ENCODE measurements at places on chromosomes 7 and 10.

DNA sequence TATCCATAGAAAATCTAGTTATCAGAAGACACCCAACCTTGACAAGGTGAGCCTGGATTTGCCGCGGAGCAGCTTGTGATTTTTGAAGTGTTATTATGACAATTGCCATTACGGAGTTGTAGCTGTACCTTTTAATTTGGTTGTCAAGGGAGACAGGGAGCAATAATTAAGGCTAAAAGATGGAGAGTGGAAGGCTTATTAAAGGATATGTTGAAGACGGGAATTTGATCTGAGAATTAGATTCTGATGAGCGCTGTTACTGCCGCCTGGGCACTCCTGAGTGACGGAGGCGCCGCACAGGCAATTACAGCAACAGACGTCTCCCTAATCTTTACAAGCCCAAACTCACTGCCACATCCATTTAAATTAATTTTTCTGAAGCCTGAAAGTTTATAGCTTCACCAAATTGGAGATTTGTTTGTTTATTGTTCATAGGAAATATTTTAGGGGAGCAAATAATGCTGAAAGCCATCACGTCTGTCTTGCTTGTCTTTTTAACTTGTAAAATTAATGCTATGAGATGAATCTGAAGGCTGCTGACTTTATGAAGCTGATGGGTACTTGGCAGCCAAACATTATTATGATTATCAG lies 475.0 kb upstream of the ADARB2 start:
- DNase-seq: no peak

DNA sequence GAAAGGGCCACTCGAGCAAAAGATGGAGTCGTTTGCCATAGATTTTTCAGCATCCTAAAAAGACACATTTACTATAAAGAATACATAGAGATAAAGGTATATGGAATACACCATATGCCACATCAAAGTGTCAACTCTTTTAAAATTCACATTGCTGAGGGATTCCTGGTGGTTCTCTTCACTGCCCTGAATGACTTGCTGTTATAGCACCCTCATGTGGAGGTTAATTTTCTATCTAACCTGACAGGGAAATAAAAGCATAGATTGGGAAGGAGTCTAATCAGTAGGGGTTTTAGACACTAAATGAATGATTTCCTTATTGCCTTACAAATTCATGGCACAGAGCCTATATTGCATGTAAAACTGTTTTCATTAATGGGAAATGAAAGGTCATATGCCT lies 25.9 kb downstream of the DNAH11 start:
- DNase-seq: no peak

- no peak for DNase-seq
Measured at GRCh38 chr10:130877126-130877525, 434.4 kb downstream of the TCERG1L start.

DNA sequence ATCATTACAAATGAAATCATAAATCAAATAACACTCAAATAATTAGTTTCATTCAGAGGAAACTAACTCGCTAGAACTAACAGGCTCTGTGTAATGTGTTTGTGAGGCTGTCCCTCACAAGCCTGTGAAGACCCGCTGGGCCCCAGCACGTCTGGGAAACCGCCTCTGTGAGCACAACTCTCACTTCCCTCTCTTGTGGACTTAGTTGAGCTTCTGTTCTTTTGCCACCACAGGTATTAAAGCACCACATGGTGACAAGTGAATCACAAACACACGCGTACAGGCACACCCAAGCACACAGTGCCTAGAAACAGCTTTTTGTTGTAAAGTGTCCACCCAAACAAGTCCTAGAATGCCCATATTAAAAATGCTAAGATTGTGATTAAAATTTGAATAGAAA lies 51.0 kb downstream of the ZNF777 start:
- DNase-seq: no peak

DNA sequence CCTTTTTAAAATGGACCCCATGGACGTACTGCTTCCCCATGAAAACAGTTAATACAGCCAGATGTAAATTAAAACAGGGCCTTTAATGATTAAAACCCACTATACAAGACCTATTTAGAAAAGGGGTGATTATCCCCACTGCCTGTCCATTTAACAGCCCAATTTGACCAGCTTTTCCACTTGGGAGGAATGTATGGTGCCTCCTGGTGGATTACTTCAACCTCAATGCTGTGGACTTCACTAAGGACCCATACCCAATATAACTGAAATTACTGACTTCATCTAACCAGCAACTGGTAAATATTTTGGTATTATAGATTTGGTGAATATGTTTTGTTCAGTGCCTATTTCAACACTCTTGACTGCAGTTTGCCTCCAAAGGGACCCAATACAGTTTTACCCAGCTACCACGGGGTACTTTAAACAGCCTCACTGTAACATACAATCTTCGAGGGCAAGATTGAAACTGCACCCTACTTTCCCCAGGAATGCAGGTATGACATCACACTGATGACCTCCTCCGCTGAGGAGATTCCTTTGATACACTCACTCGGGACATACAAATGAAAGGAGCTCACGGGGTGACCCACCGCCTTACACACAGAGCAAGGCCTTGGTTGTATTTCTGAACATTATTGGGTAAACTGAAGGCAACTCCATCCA lies 192.8 kb downstream of the DNAJC1 start:
- no peak for DNase-seq

DNA sequence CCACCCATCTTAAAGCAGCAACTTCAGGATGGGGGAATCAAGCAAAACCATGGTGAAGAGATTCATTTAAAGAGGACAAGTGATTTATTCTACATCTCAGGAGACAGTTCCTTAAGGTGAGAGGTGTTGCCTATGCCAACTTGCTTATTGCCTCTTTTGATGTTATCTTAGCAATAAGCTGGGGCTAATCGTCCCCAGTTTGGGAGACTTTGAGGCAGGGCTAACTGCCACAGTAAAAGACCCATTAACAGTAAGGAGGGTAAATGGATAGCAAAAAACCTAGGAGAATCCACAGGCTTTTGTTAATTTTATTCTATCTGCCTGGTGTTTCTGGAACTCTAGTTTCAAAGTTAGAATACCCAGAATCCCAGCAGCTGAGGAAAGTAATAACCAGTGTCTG lies 22.1 kb upstream of the HERPUD2 start:
- no peak for DNase-seq

DNA sequence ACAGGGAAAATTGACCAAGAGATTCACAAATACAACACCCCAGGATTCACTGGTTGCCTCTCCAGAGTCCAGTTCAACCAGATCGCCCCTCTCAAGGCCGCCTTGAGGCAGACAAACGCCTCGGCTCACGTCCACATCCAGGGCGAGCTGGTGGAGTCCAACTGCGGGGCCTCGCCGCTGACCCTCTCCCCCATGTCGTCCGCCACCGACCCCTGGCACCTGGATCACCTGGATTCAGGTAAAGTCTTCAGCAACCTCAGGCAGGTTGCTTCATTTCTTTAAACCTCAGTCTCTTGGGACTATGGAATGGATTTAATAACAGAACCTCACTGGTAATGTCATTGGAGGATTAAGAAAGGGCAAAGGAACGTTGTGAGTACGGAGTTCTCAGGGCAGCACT lies 206.9 kb upstream of the C7orf33 start:
- no peak for DNase-seq

DNA sequence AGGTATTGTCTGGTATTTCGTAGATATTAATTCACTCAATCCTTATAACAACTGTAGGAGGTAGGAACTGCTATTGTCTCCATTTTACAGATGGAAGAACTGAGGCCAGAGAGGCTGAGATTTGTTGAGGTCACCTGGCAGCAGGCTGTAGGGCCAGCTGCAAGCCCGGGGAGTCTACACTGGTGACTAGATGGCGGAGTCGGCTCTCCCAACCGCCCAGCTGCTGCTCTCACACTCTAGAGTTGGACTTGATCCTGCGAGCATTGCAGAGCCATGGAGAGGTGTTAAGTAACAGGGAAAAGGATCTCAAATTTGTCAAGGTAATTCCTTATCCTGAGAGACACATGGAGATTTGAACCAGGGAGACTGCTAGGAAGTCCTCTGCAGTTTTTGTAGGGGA lies 124.1 kb downstream of the CAMK1D start:
- no peak for DNase-seq

- DNase-seq: no peak
Measured at GRCh38 chr10:88933564-88933963, 19.0 kb downstream of the ACTA2 start.

DNA sequence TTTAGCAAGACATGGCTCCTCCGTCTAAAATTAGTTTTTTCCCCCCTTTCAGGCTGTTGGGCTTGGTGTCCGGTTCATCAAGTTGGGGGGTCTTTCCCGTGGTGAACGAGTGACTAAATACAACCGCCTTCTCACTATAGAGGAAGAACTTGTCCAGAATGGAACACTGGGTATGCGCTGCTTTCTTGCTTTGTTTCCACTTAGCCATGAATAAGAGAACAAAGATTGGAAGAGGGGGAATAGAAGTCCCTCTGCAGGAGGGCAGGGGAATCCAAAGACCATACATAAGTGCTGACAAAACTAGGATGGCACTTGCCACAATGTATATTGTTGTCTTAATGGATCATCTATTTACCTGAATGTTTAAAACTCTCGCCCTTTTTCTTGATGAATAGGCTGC lies 30.5 kb downstream of the ENO4 start:
- DNase-seq: no peak

- no peak for DNase-seq
Measured at GRCh38 chr10:24437302-24437701, 228.4 kb downstream of the KIAA1217 start.

DNA sequence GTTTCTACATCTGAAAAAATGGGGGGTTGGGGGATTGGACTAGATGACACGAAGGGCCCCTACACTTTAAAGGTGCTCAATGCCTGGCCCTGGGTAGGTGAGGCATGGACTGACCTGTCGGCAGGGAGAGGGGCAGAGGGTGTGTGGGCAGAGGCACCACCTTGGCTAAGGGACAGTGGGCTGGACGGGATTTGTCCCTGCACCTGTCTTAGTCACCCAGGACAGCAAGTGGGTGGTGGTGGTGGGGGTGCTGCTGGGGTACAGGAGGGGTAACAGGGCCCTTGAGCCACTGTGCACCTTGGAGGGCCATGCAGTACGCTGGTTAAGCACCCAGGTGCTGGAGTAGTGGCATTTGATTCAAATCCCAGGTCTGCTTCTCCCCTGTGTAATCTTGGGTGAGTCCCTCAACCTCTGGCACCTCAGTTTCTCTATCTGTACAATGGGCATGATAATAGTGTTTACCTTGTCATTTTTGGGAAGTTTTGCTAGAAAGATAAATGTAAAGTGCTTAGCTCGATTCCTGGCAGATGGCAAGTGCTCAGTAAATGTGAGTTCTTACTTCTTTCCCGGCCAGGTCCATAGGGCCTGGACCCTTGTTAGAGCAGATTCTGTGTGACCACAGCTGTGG lies 18.1 kb upstream of the SFRP5 start:
- no peak for DNase-seq

GRCh38 chr7:114242992-114243507 lies 171.6 kb upstream of the FOXP2 start:
- no peak for DNase-seq

- DNase-seq: no peak
Measured at GRCh38 chr7:30175180-30175579, 40.4 kb downstream of the MTURN start.

DNA sequence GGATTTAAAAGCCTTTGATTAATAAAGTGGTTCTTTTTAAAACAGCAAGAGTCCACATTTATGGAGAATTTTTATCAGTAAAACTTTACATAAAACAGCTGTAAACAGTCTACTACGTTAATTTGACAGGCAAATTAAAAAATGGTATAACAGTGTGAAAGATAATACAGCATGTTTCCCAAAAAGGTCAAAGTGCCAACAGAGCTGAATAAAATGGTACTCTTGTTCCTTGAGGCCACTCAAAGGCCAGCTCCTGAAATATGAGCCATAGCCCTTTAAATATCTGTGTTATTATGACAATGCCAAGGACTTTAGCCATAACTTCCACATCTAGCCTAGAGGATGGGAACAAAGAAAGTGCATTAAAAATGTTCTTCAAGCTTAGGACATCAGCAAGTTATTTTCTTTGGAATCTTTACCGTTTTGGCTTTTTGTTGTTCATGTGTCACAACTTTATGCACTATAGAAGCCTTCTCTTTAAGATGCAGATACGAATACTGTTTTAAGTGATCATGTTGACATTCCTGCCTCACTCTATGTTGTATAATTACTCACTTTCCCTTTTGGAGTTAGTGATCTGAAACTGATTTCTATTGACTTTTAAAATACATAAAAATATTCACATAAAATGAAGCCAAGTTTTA lies 165.6 kb downstream of the RNLS start:
- DNase-seq: no peak

DNA sequence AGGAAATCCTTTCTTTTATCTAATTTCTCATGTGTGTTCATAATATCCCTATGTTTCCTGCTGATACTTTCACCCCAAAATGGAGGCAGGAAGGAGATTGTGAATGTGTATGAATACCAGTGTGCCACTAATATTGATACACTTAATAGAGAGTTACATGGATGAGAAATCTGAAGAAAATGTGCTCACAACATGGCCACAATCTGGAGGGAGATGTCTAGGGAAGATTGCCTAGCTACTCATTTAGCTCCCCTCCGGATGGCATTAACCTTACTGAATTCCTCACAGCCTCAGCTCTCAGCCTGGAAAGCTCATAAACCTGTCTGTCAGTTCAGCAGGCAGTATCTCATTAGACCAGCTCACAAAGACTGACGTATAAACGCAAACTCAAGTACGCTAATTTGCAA lies 23.4 kb upstream of the DMTF1 start:
- no peak for DNase-seq

GRCh38 chr7:50371551-50372021 lies 67.1 kb downstream of the IKZF1 start:
- DNase-seq: no peak

- no peak for DNase-seq
Measured at GRCh38 chr7:2969398-2970306, 74.0 kb downstream of the CARD11 start.

- DNase-seq: no peak
Measured at GRCh38 chr10:124708246-124708779, 35.9 kb downstream of the FAM53B start.

DNA sequence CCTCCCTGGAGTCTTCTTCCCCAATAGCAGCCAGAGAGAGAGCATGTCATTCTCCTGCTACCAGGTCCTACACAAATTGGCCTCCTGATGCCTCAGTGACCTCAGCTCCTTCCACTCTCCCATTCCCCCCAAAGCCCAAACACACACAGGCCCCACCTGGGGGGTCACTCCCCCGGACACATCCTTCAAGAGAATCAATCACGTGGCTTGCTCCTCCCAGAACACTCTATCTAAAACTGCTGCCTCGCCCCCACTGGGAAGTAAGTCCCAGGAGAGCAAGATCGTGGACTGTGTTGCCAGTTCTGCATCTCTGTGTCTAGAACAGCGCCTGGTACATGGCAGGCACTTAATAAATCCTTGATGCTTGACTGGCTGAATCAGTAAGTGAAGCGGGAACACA lies 2.5 kb upstream of the HSPA12A start:
- DNase-seq: no peak
